NCI-H524 (cell line): ENCODE measurements at places on chromosomes 11 and 22.
A peak's percentile ranks its signal among the peaks of the same experiment; 100 is the strongest.

DNA sequence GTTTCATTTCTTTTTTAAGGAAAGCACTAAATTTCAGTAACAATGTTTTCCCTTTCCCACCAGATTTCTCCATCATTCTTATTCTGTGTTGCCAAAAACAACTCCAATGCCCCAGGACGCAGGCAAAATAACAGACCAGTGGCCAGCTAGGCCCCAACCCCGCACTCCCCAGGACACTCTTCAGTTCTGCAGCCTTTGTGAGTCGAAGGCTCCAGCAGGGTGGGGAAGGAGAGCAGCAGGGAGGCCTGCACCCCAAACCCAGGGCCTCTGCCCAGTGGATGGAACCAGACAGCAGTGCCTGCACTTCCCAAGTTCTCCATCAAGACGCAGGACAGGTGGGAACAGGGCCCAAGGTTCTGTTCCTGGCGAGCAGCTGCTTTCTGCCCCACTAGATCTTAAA is 34.4 kb downstream of the PPP2R1B start:
- DNase-seq, result no peak

DNA sequence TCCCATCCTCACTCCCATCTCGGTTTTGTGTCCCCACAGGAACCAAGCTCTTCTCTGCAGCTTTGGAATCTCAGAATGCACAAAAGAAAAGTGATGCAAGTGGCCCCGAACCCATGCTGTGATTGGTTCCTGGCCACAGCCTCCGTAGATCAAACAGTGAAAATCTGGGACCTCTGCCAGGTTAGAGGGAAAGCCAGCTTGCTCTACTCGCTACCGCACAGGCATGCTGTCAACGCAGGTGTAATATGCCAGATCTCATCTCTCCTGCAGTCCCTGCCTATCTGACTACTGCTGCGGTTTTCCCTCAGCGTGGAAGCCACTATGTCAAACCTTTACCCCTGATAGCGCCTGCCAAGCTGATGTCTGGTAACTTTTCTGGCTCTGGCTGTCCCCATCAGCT is 200.5 kb upstream of the LRRC4C start:
- DNase-seq, result no peak

DNA sequence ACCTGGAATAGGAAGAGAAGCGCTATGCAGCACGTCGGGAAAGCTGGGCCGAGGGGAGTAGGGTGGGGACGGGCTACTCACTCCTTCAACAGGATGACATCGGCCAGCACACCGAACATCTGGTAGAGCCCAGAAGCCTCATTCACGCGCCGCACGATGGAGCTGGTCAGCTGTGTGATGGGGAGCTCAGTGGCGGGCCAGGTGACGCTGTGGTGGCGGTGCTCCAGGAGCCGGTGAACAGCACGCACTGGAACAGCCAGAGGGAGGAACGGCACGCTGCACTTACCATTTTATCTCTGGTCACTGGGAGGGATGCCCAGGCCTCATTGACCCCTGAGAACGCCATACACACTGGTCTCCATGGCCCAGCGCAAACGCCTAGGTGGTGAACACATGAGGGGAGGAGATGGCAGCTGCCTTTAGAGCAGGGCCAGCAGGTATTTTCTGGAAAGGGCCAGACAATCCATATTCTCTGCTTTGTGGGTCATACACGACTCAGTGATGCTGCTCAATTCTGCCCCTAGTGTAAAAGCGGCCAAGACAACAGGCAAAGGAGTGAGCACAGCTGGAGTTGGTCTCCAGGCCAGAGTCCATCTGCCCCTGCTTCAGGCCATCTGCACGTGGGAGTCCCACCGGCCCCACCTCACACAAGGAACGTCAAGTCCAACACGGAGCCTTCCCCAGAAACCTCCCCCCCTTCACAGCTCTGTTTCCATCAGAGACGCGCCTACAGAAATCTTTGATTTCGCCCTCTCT is 8.8 kb downstream of the FOXRED2 start:
- DNase-seq, result peak; percentile 19

- DNase-seq, result no peak
These were observed 40.5 kb upstream of the CABP7 start for GRCh38 chr22:29679316-29679715.

DNA sequence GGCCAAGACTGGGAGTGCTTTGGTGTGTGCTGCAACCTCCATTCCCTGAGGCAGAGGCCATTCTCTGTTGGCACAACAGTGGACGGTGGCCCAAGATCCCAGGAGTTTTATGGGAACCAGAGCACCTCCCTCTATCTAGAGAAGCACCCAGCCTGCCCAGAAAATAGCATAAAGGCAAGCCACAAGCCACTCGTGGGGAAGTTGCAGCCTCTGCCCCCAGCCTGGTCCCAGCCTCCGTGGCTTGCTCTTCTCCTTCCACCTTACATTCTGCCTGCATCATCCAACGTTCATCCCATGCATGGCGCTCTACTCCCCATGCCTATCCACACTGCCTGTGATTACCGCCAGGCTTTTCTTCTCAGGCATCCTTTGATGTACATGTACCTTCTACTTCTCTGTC is 15.8 kb downstream of the IL17RA start:
- no peak for DNase-seq

DNA sequence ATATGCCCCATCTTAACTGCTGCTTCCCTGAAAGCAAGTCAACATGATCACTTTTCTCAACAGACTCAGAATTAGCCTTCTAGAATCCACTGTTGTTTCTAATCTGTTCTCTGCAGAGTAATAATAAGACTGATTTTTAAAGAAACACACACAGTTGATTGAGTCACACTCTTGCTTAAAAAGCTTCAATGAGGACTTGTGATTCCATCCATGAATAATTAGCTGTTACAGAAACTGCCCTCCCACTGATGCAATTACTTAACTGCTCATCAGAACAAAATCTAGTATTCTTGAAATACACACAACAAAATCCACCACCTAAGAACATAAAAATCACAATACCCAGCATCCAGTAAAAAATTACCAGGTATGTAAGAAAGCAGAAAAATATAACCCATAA is 100.5 kb upstream of the TIMP3 start:
- no peak for DNase-seq

GRCh38 chr11:75508051-75508561 is 17.6 kb downstream of the GDPD5 start:
- no peak for DNase-seq

DNA sequence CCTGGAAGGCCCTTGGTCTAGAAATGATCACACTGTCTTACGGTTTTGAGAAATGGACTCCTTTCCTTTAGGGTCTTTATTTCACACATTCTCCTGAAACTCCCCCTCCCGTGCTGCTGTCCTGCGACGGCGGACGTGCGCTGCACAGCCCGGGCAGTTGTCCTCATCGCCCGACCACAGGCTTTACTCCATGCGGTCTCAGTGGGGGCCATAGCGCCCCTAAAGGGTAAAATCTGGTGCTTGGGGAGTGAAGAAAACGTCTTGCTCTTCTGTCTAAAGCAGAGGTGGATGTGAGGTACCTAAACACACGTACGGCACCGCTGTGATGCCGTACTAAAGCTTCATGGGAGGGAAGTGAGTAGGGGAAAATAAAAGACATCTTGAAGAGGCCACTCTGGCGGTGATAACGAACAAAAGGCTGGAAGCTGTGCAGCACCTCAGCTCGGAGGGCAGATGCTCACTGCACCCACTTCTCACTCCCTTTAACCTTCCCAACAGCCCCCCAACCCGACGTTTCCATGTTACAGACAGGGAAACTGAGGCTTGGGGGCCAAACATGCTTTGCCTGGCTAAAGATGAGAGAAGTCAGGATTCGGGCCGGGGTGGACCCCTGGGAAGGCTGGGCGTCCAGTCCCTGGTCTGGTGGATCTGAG is 22.6 kb downstream of the MPPED1 start:
- no peak for DNase-seq

DNA sequence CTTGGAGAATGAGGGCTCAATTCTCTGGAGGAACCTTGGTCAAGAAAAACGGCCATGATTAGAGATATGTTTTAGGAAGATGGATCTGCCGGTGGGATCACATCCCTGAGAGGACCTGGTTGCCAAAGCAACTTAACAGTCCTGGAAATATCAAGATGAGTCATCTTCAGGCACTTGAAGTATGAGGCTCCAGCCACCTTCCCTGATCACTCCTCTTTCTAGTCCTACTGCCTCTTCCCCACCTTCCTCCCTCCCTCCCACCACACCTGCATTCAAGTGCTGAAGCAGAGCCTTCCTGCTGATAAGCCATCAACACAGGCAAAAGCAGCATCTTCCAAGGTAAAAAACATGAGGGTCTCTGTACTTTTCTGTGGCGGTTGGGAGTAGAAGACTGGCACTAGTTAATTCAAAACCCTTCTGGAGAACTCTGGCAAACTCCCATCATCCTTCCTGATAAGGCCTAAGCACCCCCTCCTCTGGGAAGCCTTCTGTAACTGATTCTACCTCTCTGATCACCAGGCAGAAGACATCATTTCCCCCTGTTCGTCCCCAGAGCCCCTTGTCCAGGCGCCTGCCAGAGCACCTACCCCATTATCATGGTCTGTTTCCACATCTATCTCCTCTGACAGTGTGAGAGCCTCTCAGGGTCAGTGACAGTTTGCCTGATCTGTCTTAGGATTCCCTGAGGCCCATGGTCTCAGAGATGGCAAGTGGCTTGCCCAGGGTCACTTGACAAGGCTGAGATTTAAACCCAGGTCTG is 79.8 kb downstream of the CLPB start:
- DNase-seq, result no peak

- DNase-seq, result no peak
These were observed 32.5 kb upstream of the YWHAH start for GRCh38 chr22:31911565-31912406.

- DNase-seq, result peak; percentile 40
These were observed 11.5 kb downstream of the CBX6 start for GRCh38 chr22:38860283-38861169.

DNA sequence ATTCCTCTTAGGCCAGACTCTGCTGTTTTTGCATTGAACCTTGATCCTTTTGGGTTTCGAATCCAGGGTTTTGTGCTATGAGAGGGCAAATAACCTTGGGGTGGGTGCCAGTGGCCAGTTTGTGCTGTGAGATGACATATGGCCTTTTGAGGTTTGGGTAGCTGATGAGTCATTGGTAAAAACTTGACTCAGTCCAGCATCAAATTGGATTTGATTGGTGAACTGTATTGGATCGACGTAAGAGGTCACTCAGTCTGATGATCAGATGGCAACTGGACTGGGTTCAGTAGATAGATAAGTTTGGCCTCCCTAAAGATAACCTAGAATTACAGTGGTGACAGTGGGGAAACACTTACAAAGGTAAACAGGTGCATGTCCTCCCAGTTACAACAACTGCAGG is 41.0 kb upstream of the XKR3 start:
- DNase-seq, result no peak

DNA sequence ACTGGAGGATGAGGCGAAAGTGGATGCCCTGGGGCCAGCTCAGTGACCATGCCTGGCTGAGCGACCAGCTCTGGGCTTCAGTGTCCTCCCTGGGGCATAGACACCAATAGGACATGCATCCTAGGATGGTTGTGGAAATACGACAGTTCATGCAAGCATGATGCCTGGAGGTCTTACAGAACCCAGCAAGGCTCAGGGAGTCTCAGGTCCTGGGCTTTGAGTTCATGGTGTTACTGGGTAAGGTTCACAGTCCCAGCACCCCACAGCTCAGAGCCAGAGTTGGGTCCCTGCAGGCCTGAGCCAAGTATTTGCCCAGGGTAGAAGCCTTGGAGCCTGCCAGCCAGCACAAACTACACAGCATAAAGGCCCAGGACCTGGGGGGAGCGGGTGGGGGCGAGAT is 4.2 kb upstream of the SUSD2 start:
- DNase-seq, result no peak

- DNase-seq, result no peak
These were observed 84.1 kb downstream of the TNRC6B start for GRCh38 chr22:40261783-40262182.

- DNase-seq, result no peak
These were observed 36.9 kb downstream of the PACS1 start for GRCh38 chr11:66106786-66107599.

DNA sequence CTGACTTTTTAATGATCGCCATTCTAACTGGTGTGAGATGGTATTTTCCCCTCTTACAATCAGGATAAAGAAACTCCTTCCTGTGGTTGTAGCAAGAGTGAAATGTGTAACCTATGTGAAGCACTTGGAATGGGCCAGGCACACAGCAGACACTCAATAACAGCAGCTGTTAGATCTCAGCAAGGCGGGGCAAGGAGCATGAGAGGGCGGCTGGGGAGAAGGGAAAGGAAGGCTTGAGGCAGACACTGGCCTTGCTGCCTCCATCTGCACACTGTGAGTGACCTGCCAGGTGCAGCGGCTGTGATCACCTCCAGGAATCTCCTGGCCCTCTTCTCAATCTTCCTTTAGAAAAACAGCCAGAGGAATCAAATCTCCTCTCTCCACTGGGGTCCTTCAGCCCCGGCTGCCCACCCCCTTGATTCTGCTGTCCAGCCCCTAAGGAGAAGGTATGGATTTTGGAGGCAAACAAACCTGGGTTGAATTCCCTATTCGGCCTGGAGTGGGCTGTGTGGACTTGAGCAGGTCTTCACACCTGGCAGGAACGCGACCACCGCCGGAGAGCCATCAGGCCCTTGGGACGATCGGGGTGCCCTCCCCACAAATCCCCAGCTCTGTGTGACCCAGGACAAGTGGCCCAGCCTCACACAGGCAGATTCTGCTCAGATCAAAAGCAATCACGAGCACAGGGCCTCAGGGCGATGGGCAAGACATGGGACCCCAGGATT is 49.0 kb downstream of the RPUSD4 start:
- peak; percentile 82 for DNase-seq

- DNase-seq, result no peak
These were observed 76.3 kb upstream of the DDI1 start for GRCh38 chr11:103960108-103960507.

- no peak for DNase-seq
These were observed 36.7 kb downstream of the ADAMTS8 start for GRCh38 chr11:130391711-130392110.

DNA sequence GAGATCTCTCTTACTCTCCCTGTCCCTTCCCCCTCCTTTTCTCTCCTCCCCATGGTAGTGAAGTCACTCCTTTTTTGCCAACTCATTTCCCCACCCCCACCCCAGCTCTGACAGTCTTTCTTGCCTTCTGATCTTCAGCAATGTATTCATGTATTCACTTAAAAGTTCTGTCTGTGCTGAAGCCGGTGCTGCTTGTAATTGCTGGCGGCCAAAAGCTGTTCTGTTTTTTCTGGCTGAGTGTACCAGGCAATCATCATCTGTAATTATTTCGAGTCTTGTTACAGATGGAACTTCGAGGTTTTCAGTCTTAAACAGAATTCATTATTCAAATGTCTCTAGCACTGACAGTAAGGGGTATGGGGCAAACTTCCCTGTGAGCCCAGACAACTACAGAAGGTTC is 99.5 kb downstream of the SPATA19 start:
- no peak for DNase-seq

- no peak for DNase-seq
These were observed 486 bp downstream of the NAP1L4 start for GRCh38 chr11:2991452-2992233.

DNA sequence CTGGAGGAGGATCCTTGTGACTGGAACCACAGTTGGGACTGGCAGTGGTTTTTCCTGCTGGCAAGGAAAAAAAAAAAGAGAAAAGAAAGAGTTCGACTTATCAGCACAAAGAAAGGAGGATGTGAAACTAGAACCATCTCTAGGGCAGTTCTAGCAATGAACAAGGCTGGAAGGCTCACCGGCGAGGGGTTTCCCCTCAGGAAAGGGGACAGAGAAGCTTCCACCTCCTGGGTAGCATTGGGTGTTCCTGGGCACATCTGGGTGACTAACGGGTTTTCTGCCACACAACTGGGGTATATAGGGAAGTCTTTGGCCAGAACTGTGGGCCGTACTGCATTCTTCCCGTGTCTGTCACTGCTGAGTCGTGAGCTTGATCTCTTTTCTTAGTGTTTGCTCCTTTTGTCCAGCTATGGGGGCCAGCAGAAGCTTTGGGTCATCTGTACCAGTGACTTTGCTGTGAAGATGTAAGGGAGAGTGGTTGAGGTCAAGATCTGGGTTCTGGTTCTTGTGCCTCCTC is 109.4 kb upstream of the OR4B1 start:
- DNase-seq, result no peak
